ENCODE measurements at places on chromosomes 16 and 17.
A peak's percentile ranks its signal among the peaks of the same experiment; 100 is the strongest.

DNA sequence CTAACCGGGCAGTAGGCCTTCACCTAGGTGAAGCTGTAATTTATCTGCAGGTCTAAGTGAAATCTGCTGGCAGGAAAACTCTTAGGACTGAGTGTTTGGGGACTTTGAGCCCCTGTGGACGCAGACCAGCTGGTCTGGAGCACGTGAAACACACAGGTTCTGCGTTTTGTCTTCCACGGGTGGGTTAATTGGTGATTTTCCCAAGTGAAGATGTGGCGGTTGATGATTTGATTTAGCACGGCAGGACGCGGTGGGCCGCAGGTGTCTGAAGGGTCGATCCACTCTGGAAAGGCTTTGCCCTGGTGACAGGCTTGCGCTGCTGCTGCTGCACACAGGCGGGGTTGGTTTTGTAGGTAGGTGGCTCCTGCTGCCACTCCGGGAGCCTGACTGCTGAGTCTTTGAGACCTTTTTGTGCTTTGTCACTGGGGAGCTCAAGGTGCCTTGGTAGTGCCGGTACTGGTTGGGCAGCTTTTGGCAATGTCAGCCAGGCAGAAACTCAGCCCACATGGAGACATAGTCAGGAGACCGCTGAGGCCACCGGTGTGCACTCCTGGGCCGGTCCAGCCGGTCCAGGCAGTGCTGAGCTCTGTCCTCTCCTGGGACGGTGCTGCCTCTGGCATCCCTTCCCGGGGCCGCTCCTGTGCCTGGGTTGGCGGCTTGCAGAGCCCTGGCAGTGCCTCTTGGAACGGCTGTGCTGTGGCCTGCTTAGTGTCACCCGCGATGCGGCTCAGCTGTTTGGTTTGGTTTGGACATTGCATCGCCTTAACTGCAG lies 2.3 kb downstream of the BAIAP2 start:
- no peak for DNase-seq

- DNase-seq, result no peak
Observed at GRCh38 chr17:43846963-43847371, at the start of gene CD300LG. TSS of gene CD300LG (plus strand) at chr17:43847176. CDS start at chr17:43847217, 41 bp downstream.

GRCh38 chr17:29722411-29723198 lies 99.9 kb upstream of the CORO6 start:
- DNase-seq, result peak; percentile 72

- DNase-seq, result no peak
Observed at GRCh38 chr17:11693284-11693683, 95.0 kb downstream of the DNAH9 start.

DNA sequence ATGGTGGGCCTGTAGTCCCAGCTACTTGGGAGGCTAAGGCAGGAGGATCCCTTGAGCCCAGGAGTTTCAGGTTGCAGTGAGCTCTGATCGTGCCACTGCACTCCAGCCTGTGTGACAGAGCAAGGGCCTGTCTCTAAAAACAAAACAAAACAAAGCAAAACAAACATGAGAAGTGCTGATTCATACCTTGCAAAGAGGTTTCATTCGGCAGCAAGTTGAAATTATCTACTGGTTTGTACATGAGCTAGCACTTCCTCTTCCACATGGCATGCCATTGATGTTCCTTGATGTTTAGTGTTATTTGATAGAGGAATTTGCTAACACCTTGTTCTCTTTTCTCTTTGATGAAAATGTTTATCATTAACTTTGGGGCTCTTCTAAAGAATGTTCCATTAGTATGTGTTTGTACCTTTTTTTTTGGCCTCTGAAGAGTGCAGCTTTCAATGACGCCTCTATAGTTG lies 50.6 kb downstream of the SPECC1 start:
- DNase-seq, result no peak

GRCh38 chr17:65742403-65743307 lies 181.2 kb upstream of the AXIN2 start:
- no peak for DNase-seq

DNA sequence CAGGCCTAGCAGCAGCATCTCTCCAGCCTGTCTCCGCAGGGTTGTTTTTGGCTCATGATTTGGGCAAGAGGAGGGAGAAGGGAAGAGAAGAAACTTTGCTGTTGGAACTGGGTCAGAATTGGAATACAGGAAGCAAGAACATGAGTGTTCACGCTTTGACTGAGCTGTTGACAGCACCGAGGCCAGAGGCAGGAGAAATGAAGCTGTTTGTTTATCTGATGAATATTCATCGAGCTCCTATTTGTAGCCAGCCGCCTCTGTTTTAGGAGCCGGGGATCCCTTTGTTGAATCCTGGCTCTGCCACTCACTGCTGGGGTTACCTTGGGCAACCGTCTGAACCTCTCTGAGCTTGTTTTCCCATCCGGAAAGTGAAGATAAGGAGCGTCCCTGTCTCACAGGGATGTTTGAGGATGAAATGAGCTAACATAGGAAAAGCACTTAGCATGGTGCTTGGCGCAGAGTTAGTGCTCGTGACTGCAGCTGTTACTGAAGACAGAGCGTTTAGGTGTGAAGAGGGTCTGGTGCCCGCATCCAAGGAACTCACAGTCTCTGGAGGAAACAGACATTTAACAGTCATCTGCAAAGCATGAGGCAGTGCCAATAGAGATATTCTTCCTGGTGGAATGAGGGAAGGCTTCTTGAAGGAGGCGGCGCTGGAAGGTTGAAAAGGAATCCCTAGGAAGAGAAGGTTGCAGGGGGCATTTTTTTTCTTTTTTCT lies 29.2 kb downstream of the RAP1GAP2 start:
- DNase-seq, result no peak

GRCh38 chr16:1057252-1057932 lies 15.2 kb upstream of the SSTR5 start:
- peak; percentile 58 for DNase-seq
